Left colon (tissue), 2 donors: ENCODE measurements at places on chromosomes 4 and X.

DNA sequence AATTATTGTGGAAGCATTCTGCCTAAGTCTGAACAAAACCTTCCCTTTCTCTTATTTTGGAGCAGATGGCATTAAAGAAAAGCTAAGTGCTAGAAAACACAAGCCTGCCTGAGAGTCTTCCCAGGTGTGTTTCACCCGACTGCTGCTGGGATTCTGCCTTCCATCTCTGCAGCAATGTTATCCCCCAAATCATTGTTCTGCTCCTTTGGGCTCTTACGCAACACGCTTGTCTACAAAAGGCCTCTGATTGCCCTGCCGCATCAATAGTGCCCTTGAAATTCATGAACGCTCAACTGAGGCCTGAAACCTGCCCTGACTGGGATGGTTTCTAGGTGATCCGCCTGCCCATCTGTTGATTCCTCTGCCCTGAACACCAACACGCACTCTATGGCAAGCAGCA lies 80.3 kb downstream of the SEL1L3 start:
- no peak for DNase-seq

DNA sequence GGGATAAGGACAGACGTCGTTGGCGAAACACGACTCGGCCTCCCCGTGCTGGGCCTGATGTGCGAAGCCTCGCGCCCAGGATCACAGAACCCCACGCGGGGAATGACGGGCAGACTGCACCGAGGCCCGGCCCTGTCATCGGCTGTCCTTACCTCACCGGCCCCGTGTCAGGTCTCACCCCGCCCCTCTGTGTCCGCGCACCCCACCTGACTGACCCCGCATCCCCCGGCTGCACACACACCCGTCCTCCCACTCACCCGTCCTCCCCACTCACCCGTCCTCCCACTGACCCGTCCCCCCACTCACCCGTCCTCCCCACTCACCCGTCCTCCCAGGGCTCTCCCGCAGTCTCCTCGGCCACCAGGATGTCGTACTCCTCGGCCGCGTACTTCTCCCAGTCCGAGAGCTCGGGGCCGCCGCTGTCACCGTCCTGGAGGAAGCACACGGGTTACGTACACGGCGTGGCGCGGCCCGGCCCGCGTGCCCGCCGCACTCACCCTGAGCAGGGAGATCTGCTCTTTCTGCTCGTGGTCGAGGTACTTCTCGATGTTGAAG lies 19.8 kb upstream of the GTPBP6 start:
- DNase-seq, result peak; percentile 16

- no peak for DNase-seq
Observed at GRCh38 chr4:86007042-86007441, 352.8 kb downstream of the MAPK10 start.

GRCh38 chr4:184895012-184895695 lies 69.4 kb upstream of the ACSL1 start:
- DNase-seq, result no peak

GRCh38 chrX:110477593-110478228 lies 119.1 kb downstream of the RTL9 start:
- DNase-seq, result no peak
